ENCODE measurements at places on chromosomes 7 and 10.
A peak's percentile ranks its signal among the peaks of the same experiment; 100 is the strongest.

GRCh38 chr7:10734595-10734994 is 239.1 kb upstream of the PHF14 start:
- DNase-seq, result no peak

GRCh38 chr10:11282156-11282555 is 264.5 kb downstream of the CELF2 start:
- DNase-seq, result no peak

DNA sequence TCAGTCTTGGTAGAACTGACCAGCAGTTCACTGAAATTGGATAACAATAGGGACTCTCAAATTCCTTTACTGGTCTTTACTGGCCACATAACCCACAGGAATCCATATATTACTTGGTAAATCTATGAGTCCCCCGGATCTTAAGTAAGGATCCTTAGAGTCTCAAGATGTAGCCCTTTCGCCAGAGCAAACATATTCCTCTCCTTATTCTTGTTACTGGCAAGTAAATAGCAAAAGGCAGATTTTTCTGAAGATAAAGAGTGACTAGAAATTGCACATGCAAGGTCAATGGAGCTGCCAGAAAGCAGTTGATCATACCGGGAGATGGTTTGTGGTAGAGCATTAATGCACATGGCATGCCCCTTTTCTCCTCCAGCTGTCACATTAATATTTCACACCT is 283.0 kb downstream of the HDAC9 start:
- DNase-seq, result peak; percentile 91

DNA sequence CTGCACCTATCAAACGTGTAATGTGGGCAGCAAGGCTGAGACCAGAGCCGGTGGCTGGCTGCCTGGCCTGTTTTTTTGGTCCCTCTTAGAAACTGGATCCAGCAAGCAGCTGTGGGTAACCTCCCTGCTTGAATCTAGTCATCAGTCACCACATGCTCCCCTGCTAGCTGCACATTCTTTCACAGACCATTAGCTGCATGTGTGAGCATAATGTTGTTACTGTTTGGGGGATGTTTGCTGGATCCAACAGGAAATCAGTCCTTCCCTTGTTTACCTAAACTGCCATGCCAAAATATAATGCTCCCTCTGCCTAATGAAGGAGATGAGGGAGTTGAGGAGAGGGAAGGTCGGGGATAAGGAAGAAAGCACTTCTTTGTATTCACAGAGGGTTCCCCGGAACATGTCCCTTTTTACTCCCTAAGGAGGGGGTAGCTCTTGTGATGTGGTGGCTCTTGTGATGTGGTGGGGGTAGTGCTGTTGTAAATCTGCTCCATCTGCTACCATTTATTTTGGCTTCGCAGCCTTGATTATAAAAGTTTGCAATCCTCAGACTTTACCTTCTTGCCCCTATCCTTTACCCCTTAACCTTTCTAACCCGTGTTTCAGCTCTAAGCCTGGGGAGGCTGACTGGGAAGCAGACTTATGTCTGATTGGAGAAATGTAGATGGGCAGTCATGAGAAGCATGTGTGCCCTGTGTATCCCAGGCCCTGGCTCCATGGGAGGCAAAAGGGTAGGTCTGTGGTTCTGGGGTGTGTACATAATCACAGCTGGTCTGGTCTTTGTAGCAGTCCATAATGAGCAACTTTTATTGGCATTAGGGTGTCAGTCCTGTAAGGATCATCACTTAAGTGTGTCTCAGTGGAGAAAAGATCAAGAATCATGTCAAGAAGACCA is 20.8 kb downstream of the LOXL4 start:
- peak; percentile 93 for DNase-seq

DNA sequence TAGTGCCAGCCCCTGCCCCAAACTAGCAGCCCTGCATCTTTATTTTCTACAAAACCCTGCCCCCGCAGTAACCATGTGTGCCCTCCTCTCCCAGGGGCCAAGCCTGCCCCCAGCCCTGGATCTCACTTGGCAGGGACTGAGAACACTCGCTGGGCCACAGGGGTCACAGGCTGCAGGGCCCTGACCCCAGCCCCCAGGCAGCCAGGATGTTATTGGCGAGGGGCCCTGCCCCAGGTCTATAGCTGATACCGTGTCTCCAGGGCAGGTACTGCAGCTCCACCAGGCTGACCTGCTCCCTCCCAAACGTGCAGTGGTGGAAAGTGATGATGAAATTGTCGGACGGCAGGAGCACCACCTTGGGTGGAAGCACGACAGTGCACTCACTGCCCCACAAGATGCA is 35.9 kb upstream of the TUBB8 start:
- DNase-seq, result no peak

- DNase-seq, result no peak
Observed at GRCh38 chr10:124516746-124517397, 55.2 kb downstream of the LHPP start.

GRCh38 chr10:119466655-119467054 is 75.9 kb downstream of the RGS10 start:
- no peak for DNase-seq

GRCh38 chr7:116800594-116800993 is 61.8 kb upstream of the CAPZA2 start:
- DNase-seq, result no peak

- no peak for DNase-seq
Observed at GRCh38 chr7:22452960-22453558, 46.9 kb downstream of the STEAP1B start.

DNA sequence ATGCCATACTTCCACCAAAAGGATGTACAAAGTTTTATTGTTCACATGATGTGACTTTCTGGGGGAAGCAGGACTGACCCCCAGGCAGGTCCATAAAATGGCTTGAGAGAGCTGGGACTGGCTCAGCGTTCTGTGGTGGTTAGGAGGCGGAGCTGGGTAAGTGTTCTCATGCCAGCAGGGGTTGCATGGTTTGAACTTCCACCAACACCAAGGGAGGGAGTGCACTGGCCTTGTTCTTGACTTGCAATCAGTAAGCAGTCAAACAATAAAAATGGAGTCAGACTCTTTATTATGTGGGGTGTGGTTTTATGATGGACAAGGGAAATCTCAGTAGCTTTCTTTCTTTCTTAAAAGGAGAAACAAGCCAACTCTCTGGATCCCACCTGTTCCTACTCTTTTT is 95.4 kb upstream of the PRR15 start:
- no peak for DNase-seq

DNA sequence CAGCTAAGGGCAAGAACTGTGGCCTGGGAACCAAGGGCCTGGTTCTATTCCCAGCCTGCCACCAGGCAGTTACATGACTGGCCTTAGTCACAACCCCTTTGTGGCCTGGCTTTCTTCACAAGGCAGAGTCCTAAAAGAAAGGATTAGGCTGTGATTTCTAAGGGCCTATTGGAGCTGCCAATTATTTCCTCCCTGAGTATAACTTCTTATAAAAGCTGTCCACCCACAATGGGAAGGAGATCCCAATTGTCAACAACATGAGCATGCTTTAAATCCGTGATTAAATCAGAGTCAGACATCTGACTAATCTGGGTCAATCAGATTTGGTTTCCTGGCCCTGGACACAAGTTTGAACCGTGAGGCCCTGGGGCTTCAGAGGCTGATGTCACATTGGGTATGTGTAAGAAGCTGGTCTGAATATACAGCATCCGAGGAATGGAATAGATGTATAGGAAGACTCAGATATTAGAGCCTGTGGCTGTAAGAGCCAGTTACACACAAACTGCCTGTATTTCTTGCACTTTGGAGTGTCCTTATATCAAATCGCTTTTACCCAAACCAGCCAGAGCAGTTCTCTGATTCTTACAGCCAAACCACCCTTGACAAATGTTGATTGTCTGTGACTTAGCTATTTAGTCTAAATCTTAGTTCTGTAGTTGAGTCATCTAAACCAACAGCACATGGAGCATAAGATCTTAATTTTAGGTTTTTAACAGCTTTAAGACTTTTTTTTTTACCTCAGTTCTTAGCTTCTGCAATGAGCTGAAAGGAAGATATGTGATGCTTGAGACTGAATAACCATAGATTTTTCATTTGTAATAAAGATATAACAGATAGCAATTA is 61.3 kb downstream of the ABCB4 start:
- DNase-seq, result peak; percentile 63

GRCh38 chr10:70296406-70296899 is 12.6 kb upstream of the NPFFR1 start:
- DNase-seq, result peak; percentile 75

DNA sequence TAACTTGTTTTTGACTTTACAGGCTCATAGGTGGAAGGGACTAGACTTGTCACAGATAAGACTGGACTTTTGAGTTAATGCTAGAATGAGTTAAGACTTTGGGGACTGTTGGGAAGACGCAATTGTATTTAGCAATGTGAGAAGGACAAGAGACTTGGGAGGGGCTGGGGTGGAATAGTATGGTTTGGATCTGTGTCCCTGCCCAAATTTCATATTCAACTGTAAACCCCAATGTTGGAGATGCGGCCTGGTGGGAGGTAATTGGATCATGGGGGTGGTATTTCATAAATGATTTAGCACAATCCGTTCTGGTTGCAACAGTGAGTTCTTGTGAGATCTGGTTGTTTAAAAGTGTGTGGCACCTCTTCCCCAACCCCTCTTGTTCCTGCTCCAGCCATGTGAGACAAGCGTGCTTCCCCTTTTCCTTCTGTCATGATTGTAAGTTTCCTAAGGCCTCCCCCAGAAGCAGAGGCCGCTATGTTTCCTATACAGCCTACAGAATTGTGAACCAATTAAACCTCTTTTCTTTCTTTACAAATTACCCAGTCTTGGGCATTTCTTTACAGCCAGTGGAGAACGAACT is 22.6 kb downstream of the RNF216 start:
- no peak for DNase-seq

All from astrocyte of the hippocampus (primary cell).